ENCODE measurements at places on chromosomes 3 and 15.

- DNase-seq, result no peak
Observed at GRCh38 chr3:138081371-138082084, 33.9 kb downstream of the DZIP1L start.

DNA sequence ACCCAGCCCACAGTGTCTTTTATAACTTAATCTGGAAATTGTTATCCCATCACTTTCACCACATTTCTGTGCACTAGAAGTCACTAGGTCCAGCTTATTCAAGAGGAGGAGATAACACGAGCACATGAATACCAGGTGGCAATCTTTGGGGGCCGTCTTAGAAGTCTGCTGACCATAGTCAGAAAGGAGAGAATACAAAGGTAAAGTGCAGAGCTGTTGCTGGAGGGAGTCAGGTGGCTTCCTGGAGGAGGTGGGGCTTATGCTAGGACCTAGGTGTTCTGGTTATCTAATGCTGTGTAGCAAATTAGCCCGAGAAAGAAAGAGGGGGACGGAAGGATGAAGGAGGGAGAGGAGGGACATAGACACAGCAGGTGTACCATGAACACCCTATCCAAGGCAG is 46.5 kb downstream of the SLC6A20 start:
- no peak for DNase-seq

GRCh38 chr3:13233487-13234485 is 160.6 kb upstream of the IQSEC1 start:
- no peak for DNase-seq

- DNase-seq, result no peak
Observed at GRCh38 chr3:48429960-48430707, at the start of gene PLXNB1. Gene PLXNB1, minus strand, starts transcription at chr3:48430086. Its CDS starts 5,475 bp downstream, at chr3:48424611.

DNA sequence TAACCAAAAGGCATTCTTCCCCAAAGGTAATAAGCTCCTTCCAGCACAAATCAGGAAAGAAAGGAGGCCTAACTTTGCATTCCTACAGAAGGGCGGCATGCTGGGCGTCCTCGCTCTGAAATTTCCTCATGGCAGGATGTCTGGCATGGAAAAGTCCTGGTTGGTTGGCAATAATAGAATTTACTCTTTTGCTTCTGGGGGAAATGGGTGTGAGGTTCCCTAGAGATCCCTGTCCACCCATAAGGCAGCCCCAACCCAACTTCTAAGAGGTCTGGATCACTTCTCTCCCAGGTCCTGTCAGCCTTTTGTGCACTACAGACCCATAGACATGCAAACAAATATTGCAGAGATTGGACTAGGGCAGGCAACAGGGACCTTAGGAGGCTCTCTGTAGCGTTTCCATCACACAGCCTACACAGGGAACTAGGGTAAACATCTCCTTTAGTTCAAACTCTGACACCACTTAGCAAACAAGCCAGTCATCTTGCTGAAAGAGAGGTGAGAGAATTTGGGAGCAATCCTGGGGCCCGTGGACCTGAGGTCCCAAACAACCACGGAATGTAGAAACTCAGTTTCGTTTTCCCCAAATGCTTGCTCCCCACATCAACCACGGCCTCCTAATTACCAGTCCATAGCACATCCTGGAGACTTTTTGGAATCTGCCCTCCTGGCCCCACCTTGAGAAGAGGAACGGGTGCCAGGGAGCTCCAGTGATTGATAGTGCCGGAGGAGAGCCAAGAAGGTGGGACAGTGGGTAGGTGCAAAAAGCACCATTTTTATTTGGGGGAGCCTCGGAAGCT is 2.1 kb downstream of the ZIC4 start:
- DNase-seq, result no peak

GRCh38 chr3:15805756-15806266 is 8.0 kb upstream of the ANKRD28 start:
- peak; percentile 96 for DNase-seq

All from AML-193 (cell line).